ENCODE measurements at places on chromosomes 7 and 10. TPM values are rescaled to one million over a fixed set of nuclear protein-coding genes. Genes with fewer than 3 reads are reported as not detected.

GRCh38 chr10:94412449-94412848 lies 10.1 kb downstream of the TBC1D12 start:
- peak overlapping the region; percentile 74 for H3K27ac ChIP-seq
- peaks cover 70% of the 10 kb centered on the region for H3K4me1 ChIP-seq
- no peaks in the 10 kb centered on the region for H3K27me3 ChIP-seq
- DNase-seq, result no peak
- peak overlapping the region; percentile 48 for H3K4me3 ChIP-seq
- peaks cover 2% of the 10 kb centered on the region for H3K36me3 ChIP-seq

Gene PRSS37
- total RNA-seq, result not detected

DNA sequence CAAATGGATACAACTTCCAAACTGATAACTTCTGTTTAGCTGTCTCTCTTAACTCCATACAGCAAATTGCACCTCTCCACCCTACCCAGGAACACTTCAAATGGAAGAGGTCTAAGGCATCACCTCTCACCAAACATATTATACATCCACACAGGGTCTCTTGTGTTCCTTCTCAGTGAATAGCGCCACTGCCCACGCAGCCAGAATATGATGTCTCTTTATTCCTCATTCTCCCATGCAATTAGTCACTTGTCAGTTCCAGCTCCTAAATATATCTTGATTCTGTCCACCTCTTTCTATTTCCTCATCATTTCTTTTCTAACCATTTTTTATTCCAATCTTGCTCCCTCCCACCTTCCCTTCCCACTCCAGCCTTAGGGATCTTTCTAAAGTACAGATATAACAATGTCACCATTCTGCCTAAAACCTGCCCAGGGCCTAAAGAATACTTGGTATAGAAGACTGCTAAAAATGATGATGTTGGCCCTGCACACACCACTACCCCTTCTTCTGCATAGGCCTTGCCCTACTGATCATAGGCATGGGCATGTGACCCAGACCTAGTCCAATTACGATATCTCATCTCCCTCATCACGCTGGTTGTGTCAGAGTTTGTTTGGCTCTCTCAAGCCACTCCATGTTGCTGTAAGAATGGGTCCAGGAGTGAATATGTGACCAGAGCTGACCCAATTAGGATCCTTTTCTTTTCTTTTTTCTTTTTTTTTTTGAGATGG lies 5.7 kb upstream of the TSPAN14 start:
- no peak for DNase-seq
- H3K4me3 ChIP-seq, result no peak overlapping the region

- no peak overlapping the region for H3K27ac ChIP-seq
- no peak overlapping the region for H3K4me3 ChIP-seq
- DNase-seq, result peak; percentile 54
Observed at GRCh38 chr10:69619626-69620025, 10.4 kb upstream of the FAM241B start.

Gene GATA3
- total RNA-seq, result not detected

DNA sequence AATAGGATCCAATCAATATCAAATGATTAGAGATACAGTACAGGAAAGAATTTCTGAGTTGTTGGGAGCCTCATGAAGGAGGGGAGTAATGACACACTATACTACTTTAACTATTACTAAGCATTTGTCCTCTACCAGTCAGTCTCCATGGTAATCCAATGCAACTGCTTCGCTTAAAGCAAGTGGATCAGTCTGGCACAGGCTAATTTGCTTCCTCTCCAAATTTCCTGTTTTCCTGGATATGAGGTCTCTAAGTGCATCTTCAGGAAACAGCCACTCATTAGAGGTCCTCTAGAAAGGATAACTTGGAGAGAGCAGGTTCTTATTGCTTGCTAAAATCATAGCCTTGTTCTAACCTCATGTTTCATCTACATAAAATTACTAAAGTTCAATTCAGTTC lies 8.4 kb upstream of the SEPTIN7 start:
- H3K36me3 ChIP-seq, result peaks cover 5% of the 10 kb centered on the region
- peaks cover 16% of the 10 kb centered on the region for H3K4me1 ChIP-seq
- no peaks in the 10 kb centered on the region for H3K27me3 ChIP-seq
- H3K27ac ChIP-seq, result peak overlapping the region; percentile 58
- no peak overlapping the region for H3K4me3 ChIP-seq
- DNase-seq, result no peak

DNA sequence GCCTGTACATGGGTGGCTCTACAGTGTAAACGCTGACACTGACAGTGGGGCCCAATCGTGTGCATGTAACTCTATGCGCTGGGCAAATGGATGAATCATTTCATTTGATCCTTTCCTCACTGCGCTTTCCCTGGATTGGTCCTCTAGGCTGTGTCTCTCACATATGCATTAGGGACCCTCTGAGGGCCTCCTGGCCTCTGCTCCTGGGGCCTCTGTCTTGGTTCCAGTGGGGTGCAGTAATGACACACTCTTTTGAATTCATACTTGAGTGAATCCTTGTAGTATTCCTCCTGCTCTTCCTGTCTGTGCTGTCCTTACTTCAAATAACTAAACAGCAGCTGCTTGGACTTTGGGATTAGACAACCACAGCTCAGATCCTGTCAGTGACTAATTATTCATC lies 176.5 kb upstream of the ADO start:
- no peak overlapping the region for H3K27ac ChIP-seq
- peaks cover 10% of the 10 kb centered on the region for H3K4me1 ChIP-seq
- no peaks in the 10 kb centered on the region for H3K36me3 ChIP-seq
- H3K27me3 ChIP-seq, result no peaks in the 10 kb centered on the region
- no peak overlapping the region for H3K4me3 ChIP-seq
- no peak for DNase-seq

Gene ZCCHC24
- 88.3 TPM for total RNA-seq

- H3K4me3 ChIP-seq, result no peak overlapping the region
- H3K36me3 ChIP-seq, result no peaks in the 10 kb centered on the region
- no peaks in the 10 kb centered on the region for H3K27me3 ChIP-seq
- no peaks in the 10 kb centered on the region for H3K4me1 ChIP-seq
Observed at GRCh38 chr7:1741751-1742554, 71.9 kb downstream of the ELFN1 start.

- peak; percentile 92 for DNase-seq
- H3K27ac ChIP-seq, result no peak overlapping the region
- H3K27me3 ChIP-seq, result no peaks in the 10 kb centered on the region
- H3K4me3 ChIP-seq, result no peak overlapping the region
Observed at GRCh38 chr7:70856901-70857630, 274.9 kb upstream of the GALNT17 start.

Gene CPA2
- total RNA-seq, result not detected

DNA sequence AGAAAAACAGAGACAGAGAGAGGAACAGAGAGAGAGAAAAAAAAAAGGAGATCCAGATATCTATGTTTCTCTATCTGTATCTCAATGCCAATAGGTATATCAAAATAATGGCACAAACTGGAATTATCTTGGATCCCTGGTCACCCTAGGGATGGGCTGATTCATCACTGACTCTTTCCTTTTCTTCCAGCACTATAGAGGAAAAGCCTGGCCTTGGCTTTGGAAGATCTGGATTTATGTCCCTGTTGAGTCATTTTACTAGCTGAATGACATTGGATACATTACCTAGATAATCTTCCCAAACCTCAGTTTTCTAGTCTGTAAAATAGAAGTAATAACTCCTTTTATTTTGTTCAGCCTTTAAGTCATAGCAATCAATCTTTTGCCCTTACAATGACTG lies 152.8 kb upstream of the GDF10 start:
- no peak overlapping the region for H3K27ac ChIP-seq
- no peaks in the 10 kb centered on the region for H3K4me1 ChIP-seq
- H3K36me3 ChIP-seq, result no peaks in the 10 kb centered on the region
- no peak overlapping the region for H3K4me3 ChIP-seq
- H3K27me3 ChIP-seq, result peaks cover 18% of the 10 kb centered on the region

- H3K27me3 ChIP-seq, result peaks cover 24% of the 10 kb centered on the region
- no peak overlapping the region for H3K4me3 ChIP-seq
- H3K27ac ChIP-seq, result no peak overlapping the region
- no peaks in the 10 kb centered on the region for H3K4me1 ChIP-seq
Observed at GRCh38 chr7:150938566-150938965, 39.6 kb downstream of the KCNH2 start.

DNA sequence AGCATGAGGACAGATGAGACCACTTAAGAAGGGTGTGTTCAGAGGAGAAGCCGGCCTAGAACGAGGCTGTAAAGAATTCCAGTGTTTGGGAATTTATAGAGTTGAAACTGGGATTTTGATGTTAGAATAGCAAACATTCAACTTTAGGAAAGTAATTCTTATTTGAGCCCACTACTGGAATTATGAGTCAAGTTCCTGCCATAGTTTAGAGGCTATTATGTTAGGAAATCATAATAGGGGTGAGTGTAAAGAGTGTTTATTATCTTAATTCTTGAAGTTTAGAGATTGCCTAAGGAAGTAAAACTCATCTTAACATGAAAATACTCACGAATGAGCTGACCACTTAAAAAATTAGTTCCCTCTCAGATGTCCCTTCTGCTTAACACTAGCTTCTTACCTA lies 2.1 kb downstream of the CBLL1 start:
- H3K27me3 ChIP-seq, result peaks cover 2% of the 10 kb centered on the region
- no peak for DNase-seq
- peaks cover 11% of the 10 kb centered on the region for H3K36me3 ChIP-seq
- H3K27ac ChIP-seq, result no peak overlapping the region
- H3K4me1 ChIP-seq, result peaks cover 39% of the 10 kb centered on the region

DNA sequence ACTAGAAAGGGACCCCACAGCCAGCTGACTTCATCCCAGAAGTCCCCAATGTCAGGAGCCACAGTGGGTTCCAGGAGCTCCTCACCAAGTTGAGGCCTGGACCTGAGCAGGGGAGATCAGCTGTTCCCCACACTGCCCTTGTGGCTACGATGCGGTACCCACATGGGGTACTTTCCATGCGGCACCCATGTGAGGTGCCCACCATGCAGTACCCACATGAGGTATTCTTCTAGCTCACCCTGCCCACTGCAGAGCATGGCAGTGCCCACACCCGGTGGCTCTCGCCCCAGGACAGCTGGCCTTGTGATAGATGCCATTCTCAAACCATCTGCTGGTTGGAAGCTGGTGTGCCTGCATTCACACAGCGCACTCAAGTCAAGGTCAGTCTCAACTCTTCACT lies 136.3 kb upstream of the PDE1C start:
- peaks cover 3% of the 10 kb centered on the region for H3K36me3 ChIP-seq
- no peak for DNase-seq
- H3K4me3 ChIP-seq, result no peak overlapping the region

Gene CPA1
- total RNA-seq, result not detected

DNA sequence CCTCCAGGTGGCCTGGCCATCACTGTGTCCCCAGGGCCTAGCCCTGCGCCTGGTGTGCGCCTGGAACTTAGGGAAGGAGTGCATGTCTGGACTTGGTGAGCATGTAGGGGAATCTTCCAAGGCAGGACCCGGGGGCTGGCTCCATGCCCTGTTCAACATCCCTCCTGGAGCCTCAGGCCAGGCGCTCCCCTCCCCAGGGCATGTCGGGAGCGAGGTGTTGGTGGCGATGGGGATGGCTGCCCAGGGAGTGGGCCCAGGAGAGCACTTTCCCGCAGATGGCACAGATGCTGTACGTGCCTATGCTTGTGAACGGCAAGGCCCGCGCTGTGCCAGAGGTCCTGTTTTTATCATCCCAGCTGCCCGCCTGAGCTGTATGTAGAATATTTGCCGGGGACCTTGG lies 55.0 kb downstream of the CDH23 start:
- H3K27ac ChIP-seq, result no peak overlapping the region
- no peaks in the 10 kb centered on the region for H3K4me1 ChIP-seq
- no peaks in the 10 kb centered on the region for H3K36me3 ChIP-seq
- H3K4me3 ChIP-seq, result no peak overlapping the region

GRCh38 chr7:23482686-23483085 lies 12.4 kb upstream of the IGF2BP3 start:
- DNase-seq, result no peak
- H3K4me3 ChIP-seq, result no peak overlapping the region
- peaks cover 6% of the 10 kb centered on the region for H3K27me3 ChIP-seq
- H3K4me1 ChIP-seq, result peaks cover 2% of the 10 kb centered on the region
- no peaks in the 10 kb centered on the region for H3K36me3 ChIP-seq
- no peak overlapping the region for H3K27ac ChIP-seq

DNA sequence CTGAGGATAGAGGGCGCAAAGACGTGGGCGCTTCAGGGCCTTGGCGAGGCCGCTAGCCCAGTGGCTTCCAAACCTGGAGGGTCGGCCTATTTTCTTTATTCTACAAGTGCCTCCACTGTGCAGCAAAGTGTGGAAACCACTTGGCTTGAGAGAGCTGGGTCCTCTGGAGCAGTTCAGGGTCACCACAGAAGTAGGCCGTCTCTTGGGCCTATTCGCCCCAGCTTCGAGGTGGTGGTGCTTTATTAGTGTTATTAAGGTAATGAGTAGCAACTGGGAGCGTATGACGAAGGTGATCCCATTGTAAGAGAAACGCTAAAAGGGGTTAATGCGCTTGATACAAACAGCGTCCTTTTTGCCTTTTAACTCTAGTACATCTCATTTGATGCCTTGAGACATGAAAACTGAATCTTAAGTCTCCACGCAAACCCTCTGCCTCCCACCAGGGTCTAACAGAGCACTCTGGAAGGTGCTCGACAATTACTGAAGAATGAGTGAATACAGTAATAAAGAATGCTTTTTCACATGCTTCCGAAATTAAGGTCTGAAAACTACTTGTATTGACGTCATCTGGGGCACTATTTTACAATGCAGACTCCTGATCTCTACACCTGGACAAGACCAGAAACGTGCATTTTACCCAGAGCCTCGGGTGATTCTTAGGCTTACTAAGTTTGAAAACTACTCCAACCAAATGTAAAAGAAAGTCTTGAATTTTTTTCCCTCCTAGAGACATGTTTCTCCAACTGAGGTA lies 647 bp upstream of the GSAP start:
- no peak for DNase-seq
- peaks cover 2% of the 10 kb centered on the region for H3K27me3 ChIP-seq
- H3K4me3 ChIP-seq, result peak overlapping the region; percentile 50
- no peaks in the 10 kb centered on the region for H3K36me3 ChIP-seq

GRCh38 chr7:36075561-36075960 lies 77.5 kb upstream of the EEPD1 start:
- peak overlapping the region; percentile 21 for H3K27ac ChIP-seq
- H3K27me3 ChIP-seq, result peaks cover 47% of the 10 kb centered on the region
- DNase-seq, result no peak
- H3K36me3 ChIP-seq, result no peaks in the 10 kb centered on the region
- H3K4me1 ChIP-seq, result peaks cover 3% of the 10 kb centered on the region

Gene EDRF1
- total RNA-seq, result 23.2 TPM

Gene CLIP2
- total RNA-seq, result 44.3 TPM

DNA sequence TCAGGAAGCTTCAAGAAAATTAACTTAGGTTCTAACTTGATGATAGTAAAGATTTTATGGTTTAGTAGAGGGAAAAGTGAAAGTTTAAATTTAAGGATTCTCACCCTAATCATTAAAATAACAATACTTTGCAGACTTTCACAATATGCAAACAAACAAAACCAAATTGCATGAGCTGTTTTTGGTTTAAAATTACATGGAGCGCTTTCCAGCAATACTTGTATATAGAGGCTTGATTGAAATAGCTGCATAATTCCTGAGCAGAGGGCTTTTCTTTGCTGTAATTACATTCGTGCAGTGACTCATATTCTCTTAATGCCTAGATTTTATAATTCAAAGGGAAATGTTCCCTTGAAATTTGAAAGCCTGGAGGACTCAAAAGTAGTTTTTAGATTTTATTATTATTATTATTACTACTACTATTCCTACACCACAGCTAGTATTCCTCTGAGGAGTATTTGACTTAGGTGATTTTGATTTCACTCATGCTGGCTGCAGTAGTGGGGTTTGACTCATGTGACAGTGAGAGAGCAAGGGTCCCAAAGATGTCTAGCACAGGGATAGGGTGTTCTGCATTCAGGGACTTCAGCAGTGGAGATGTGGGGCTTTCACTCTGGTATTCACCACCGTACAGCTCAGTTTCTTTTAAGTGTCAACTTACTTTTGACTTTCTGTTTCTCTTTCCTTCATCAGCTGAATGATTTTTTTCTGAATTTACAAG lies 138.1 kb downstream of the ADAM22 start:
- H3K27ac ChIP-seq, result no peak overlapping the region
- H3K36me3 ChIP-seq, result no peaks in the 10 kb centered on the region
- peaks cover 5% of the 10 kb centered on the region for H3K27me3 ChIP-seq
- H3K4me1 ChIP-seq, result no peaks in the 10 kb centered on the region
- no peak for DNase-seq
- no peak overlapping the region for H3K4me3 ChIP-seq

All from osteocyte (in vitro differentiated cells).